T-helper 2 cell (primary cell): ENCODE measurements at places on chromosomes 13 and 19.

- DNase-seq: no peak
These were observed 494 bp downstream of the NCLN start for GRCh38 chr19:3186160-3186688.

- no peak for DNase-seq
These were observed 10.6 kb downstream of the ERICH6B start for GRCh38 chr13:45604892-45605291.

DNA sequence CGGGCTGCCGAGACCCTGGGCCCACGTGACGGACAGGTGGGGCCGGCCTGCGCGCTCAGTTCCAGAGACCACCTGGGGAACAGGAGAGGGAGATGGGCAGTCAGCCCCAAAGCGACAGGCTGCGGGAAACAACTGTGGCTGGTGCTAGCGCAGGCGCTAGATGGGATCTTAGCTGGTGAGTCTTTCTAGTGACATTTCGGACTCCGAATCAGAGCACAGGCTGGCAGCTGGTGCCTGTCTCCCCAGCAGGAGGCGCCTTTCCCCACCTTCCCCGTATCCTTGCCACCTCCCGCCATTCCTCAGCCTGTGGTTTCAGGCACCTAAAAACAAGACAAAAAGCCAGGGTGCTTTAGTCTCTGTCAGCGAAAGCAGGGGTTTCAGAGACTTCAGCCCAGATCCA lies 19.4 kb upstream of the RANBP3 start:
- no peak for DNase-seq

GRCh38 chr13:37194428-37194861 lies 89.0 kb upstream of the CSNK1A1L start:
- no peak for DNase-seq

DNA sequence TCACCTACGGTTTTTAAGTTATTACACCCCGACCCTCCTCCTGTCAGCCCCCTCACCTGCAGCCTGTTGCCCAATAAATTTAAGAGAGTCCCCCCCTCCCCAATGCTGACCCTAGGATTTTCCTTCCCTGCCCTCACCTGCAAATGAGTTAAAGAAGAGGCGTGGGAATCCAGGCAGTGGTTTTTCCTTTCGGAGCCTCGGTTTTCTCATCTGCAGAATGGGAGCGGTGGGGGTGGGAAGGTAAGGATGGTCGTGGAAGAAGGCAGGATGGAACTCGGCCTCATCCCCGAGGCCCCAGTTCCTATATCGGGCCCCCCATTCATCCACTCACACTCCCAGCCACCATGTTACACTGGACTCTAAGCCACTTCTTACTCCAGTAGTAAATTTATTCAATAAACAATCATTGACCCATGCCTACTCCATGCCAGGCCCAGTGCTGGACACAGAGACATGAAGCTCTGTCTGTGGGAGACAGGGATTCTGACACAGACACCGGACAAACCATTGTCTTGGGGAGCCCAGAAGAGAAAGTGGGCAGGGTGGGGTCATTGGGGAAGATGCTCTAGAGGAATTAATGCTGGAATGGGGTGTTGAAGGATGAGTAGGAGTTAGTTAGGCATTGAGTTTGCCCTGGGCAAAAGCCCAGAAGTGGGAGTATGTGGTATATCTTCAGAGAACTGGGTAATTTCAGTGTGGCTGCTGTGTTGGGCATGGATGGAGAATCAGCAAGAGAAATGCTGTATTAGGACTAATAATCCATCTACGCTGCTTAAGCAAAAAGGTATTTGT lies 19.2 kb downstream of the CKM start:
- no peak for DNase-seq

DNA sequence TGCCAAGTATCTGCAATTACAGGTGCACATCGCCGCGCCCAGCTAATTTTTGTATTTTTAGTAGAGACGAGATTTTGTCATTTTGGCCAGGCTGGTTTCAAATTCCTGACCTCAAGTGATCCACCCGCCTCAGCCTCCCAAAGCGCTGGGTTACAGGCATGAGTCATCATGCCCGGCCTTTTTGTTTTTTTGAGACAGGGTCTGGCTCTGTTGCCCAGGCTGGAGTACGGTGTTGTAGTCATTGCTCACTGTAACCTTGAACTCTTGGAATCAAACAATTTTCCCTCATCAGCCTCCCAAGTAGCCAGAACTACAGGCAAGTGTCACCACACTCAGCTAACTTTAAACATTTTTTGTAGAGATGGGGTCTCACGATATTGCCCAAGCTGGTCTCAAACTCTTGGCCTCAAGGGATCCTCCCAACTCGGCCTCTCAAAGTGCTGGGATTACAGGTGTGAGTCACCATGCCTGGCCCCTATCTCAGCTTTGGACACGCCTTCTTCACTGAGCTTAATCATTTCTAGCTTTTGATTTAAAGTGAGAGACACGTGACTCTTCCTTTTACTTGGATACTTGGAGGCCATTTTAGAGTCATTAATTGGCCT lies 4.0 kb upstream of the IRGC start:
- DNase-seq: no peak

DNA sequence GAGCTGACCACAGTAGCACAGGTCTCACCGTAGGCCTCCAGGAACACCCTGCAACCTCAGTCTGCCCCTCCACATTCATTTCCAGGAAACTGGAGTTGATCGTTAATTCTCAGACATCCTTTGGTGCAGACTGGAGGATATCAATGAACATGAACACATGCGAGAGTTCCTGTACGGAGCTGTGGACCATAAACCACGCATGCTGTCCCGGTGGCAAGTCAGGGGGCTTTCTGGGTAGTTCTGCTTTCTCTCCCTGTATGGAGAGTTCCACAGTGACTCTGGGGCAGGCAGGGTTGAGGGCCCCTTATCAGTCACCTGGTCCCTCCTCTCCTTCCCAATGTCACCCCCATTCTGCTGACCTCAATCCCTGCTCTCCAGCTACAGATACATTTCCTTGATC lies 55.5 kb upstream of the URI1 start:
- no peak for DNase-seq

DNA sequence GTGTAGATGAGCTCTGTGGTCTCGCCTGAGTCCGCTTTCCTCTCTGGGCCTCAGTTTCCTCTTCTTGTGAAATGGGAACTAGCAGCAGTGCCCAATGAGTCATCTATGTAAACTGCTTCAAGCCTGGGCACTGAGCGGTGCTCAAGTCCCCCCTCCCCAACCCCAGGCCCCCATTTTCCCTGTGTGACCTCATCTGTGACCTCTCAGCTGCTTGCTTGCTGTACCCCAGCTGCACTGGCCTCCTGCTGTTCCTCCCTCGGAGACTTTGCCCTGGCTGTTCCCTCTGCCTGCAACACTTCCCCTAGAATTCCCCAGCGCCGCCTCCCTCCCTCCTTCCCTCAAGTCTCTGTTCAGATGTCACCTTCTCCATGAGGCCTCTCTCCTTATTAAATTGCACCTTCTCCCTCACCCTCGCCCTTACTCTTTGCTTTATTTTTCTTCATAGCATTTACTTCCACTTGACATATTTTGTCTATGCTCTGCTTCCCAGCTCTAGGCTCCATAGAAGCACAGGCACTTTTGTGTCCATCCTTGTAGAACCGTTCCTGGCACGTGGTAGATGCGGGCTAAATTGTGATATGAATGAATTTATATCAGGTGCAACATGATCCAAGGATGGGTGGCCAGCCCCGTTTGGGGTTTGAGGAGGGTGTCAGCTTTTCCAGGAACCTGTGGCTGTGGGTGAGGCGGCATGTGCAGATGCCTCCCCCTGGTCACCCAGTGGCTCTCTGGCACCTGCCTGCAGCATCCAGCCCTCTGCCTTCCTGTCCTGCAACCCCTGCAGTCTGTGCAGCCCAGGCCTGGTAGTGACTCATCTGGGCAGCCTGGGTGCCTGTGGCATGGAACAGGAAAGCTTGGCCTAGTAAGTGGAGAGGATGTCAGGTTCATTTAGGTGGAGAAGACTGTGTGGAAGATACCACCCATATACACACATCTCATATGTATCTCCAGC lies 26.3 kb downstream of the SIPA1L3 start:
- no peak for DNase-seq

- peak; percentile 38 for DNase-seq
These were observed 1.1 kb downstream of the PPP1R12C start for GRCh38 chr19:55116232-55116858.

DNA sequence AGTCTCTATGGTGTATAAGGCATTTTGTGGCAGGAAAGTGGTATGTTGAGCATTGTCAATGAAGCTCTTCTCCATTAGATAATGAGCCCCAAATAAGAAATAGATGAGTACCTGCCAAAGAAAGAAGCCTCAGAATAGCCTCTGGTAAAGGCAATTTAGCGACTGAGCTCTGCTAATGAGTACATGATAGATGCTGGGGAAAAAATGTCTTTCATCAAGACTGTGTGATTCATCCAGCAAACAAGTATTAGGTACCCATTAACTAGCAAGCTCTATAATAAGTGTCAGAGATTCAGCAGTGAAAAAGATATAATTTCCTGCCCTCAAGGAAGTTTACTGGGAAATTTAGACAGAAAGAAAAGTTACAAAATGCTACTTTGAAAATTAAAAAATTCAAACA lies 294.6 kb downstream of the ITGBL1 start:
- no peak for DNase-seq

GRCh38 chr13:65985612-65986011 lies 1244.5 kb downstream of the PCDH9 start:
- no peak for DNase-seq

- DNase-seq: no peak
These were observed 9.9 kb upstream of the ZNF536 start for GRCh38 chr19:30362156-30362754.

GRCh38 chr13:98349731-98350305 lies 172.7 kb upstream of the RNF113B start:
- no peak for DNase-seq

DNA sequence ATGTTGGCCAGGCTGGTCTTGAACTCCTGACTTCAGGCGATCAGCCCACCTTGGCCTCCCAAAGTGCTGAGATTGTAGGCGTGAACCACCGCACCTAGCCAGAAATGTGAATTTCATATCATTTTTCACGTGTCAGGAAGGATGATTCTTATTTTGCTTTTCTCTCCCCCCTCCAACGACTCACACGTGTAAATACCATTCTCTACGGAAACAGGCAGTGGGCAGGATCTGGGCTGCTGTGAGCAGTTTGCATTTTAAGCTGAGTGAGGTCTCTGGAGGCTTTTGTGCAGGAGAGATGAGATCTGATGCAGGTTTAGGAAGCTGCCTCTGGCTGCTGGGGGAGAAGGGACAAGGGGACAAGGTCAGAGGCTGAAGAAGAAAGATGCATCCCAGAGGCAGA lies 11.9 kb downstream of the ANKRD24 start:
- no peak for DNase-seq

- no peak for DNase-seq
These were observed 60.4 kb upstream of the OBI1 start for GRCh38 chr13:78719367-78719766.

DNA sequence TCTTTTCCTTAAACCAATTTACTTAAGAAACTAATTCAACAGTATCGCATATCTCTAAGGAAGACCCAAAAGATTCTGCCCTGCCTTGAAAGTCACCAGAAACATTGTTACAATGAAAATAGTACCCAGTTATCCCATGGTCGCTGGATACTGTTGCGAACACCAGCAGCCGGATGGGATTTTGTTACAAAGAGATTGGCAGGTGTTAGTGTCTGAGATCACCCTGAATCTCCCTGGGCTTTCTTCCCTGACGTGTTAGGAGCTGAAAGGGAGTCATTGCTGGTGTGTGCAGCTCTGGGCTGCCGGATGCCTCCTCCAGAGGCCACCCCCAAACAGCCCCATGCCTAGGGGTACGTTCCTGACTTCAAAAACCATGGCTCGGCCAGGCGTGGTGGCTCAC lies 38.2 kb downstream of the PTPRS start:
- DNase-seq: no peak

GRCh38 chr19:7830272-7830771 lies 304 bp downstream of the EVI5L start:
- DNase-seq: no peak
